ENCODE measurements at places on chromosomes 1 and 21.

- no peak for DNase-seq
These were observed 886.2 kb downstream of the LTN1 start for GRCh38 chr21:28106370-28106890.

DNA sequence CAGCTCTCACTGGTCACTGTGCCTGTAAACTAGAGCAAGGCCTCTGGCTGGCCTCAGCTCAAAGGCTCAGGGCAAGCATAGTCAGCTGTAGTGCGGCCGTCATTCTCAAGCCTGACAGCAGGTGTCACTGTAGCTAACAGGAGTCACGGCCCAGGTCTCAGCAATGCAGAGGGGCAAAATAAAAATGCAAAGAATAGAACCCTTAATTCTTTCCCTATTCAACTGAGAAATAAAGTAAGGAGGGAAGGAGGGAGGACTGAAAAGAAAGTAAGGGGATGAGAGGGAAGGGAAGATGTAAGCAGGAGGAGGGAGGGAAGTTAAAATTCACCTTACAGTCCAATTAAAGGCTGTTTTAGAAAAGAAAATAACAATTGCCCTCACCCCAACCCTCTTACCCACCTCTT lies 106.1 kb downstream of the KIAA0319L start:
- DNase-seq: peak; percentile 79

DNA sequence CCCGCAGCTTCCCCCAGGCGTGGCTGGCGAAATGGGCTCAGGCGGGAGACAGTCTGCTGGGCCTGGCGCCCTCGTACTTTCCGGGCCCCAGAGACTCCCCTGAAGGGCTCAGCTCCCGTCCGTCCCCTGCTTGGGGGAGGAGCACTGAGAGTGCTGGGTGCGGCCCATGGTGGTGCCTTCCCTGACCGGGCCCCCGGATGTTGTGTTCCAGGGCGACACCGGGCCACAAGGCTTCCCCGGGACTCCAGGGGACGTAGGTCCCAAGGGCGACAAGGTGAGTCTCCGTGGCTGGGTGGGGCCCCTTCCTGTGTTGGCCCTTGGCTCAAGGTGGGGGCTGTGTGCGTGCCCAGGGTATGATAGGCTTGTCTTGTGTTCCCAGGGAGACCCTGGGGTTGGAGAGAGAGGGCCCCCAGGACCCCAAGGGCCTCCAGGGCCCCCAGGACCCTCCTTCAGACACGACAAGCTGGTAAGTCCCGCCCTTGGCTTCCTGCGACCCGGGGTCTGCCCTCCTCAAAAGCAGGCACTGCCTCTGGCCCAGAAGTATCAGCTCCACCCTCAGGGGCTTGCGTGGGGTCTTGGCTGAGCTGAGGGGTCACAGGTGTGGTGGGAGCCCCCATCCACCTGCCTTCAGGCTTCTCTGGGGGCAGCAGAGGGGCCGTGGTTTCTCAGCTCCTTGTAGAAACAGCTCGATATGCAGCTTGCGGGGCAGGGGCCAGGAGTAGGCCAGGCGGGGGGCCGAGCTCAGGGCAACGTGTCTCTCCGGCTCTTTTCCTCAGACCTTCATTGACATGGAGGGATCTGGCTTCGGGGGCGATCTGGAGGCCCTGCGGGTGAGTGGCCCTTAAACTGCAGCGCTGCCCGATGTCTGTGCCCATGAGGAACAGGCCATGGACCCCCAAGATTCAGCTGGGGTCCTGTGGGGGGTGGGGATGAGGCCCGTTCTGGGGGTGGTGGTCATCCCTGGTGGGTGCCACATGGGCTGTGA lies 62.3 kb downstream of the SLC19A1 start:
- DNase-seq: no peak

- DNase-seq: no peak
These were observed 435.1 kb downstream of the PRDM2 start for GRCh38 chr1:14135070-14135469.

GRCh38 chr1:70265946-70266345 lies 44.8 kb downstream of the SRSF11 start:
- DNase-seq: no peak

- DNase-seq: no peak
These were observed 448 bp downstream of the AURKAIP1 start for GRCh38 chr1:1374589-1374928.

DNA sequence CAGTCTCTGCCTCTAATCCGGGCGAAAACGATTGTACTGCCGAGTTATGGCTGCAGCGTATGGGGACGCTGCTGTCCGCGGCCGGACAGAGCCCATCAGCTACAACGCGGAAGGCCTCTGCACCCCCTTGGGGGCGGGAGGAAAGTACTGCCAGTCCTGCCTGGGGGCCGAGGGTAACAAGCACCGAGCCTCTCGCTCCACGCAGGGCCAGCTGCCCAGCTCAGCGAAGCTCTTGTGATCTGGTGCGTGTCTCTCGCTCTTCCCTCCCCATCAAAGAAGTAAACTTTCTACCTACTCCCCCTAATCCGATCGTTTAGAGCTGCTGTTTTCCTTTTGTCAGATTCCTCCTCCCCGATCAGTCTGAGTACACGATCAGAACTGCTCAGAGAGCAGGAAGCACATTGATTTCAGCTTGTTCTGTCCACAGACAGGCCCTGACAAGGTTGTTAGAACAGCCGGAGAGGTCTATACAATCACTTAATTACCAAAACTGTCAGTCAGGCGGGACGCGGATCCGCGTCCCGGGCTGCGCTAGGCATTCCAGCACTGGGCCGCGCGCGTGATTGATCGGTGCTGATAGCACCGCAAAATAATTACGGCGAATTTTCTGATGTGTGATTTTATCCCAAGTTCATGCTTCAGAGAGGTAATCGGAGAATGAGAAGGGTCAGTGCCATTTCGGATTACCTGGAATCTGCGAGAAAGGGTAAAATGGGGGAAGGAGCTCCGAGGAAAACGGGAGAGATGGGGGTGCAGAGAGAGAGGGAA lies 8.7 kb upstream of the BARHL2 start:
- no peak for DNase-seq

- no peak for DNase-seq
These were observed 79.4 kb downstream of the MACF1 start for GRCh38 chr1:39283858-39284257.

DNA sequence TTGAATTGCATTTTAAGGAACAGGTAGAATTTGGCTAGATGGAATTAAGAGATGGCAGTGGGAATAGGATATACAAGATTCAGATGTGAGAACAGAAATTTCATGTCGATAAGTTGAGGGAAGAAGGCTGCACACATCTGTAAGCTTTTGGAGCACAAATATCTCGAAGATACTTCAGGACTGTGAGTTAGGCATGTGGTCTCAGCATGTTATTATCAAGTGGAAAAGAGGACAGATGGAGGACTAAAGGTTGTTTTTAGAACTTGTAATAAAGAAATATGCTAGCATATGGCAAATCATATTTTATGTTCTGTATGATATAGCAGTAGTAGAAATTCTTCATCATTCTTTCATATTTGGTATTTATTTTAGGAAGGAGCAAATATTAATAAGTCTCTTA lies 61.5 kb downstream of the KIF1B start:
- no peak for DNase-seq

DNA sequence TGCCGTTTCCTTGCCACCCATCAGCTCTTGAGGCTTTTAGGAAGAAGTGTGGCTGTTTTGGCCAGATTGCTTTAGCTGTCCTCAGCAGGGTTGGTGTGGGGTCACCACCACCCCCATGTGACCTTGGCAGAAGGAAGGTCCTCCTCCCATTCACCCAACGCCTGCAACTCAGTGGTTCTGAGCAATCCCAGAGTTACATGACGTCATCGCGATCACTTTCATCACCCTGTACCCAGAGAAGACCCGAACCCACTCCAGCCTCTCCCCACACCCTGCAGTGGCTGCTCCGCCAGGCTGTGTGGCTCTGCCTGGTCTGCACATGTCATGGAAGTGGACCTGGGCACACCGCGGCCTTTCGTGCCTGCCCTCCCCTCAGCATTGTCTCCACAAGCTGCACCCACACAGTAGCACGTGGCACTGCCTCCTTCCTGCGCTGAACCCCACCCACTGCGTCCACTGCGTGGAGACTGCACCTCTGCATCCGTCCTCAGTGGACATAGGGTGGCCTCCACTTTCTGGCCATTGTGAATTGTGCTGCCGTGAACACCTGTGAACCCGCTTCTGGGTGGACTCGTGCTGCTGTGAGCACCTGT lies 16.5 kb downstream of the FAAP20 start:
- no peak for DNase-seq

GRCh38 chr1:48851638-48852037 lies 74.9 kb upstream of the BEND5 start:
- no peak for DNase-seq

- no peak for DNase-seq
These were observed 18.8 kb downstream of the PPP1R12B start for GRCh38 chr1:202367271-202367670.

- DNase-seq: no peak
These were observed 13.7 kb downstream of the LRRC8B start for GRCh38 chr1:89538361-89538760.

GRCh38 chr21:36115138-36115730 lies 19.6 kb upstream of the CBR3 start:
- no peak for DNase-seq

- no peak for DNase-seq
These were observed 30.1 kb downstream of the SGIP1 start for GRCh38 chr1:66563941-66564630.

DNA sequence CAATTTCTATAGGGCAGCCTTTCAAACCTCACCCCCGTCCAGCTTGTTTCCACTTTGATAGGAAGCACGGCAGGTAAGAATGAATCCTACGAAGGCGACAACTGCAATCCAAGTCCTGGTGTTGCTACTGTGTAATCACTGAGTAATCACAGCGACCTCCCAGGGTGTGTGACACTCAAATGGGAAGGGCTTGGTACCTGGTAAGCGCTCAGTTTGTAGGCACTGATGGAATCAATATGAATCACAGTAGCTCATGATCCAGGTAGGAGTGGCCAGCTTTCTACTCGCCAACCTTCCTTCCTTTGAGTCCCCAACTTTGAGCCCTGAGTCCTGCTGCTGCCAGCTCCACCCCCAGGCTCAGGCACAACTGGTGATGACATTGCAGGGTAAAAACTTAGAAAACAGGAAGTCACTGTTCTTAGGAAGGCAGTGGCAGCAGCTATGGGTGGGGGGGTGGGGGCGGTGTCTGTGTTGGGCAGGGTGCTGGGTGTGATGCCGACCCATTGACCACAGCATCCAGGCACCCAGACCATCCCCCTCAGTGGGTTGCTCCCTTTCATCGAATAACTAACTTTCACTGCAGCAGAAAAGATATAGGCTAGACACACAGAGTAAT lies 70.7 kb downstream of the CD247 start:
- peak; percentile 66 for DNase-seq

GRCh38 chr1:25066256-25066655 lies 136.2 kb upstream of the RUNX3 start:
- no peak for DNase-seq

DNA sequence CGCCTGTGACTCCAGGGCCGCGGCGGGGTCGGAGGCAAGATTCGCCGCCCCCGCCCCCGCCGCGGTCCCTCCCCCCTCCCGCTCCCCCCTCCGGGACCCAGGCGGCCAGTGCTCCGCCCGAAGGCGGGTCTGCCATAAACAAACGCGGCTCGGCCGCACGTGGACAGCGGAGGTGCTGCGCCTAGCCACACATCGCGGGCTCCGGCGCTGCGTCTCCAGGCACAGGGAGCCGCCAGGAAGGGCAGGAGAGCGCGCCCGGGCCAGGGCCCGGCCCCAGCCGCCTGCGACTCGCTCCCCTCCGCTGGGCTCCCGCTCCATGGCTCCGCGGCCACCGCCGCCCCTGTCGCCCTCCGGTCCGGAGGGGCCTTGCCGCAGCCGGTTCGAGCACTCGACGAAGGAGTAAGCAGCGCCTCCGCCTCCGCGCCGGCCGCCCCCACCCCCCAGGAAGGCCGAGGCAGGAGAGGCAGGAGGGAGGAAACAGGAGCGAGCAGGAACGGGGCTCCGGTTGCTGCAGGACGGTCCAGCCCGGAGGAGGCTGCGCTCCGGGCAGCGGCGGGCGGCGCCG lies at the start of gene SIM2:
Gene SIM2, plus strand, starts transcription at position 135 of the 565 bp plus-strand sequence. CDS start 632 bp downstream, outside the sequence.
- no peak for DNase-seq

- no peak for DNase-seq
These were observed 8.2 kb downstream of the LPAR3 start for GRCh38 chr1:84884671-84885389.

DNA sequence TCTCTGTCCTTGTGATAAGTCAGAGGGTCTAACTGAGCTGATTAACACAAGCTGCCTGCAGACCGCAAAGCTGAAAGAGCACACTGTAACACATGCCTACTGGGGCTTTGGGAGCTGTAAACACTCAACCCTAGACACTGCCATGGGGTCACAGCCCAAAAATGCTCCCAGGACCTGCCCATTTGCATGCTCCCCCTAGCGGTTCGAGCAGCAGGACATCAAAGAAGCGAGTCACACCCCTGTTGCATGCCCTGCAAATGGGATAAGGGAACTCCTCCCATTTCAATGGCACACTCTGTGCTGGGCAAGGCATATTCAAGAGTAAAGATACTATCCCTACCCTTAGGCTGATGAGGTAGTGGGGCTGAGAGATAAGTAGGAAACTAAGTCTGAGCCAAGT lies 22.8 kb downstream of the LCE3E start:
- no peak for DNase-seq

GRCh38 chr21:44420416-44421205 lies 34.7 kb upstream of the LRRC3 start:
- no peak for DNase-seq

DNA sequence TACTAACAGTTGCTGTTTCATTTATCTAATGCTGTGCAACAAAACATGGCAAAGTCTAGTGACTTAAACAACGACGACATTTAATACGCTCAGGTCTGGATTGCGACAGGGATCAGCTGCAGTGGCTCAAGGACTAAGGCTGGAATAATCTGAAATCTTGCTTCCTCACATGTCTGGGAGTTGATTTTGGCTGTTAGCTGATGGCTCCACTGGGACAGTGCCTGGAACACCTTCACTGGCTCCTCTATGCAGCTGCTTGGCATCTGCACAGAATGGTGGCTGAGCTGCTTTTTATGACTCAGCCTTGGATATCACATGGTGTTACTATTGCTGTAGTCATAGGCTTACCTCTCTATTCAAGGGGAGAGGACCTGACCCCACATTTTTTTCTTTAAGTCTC lies 24.0 kb upstream of the BTG3 start:
- DNase-seq: no peak

- no peak for DNase-seq
These were observed 254.9 kb upstream of the CACYBP start for GRCh38 chr1:174744886-174745285.

DNA sequence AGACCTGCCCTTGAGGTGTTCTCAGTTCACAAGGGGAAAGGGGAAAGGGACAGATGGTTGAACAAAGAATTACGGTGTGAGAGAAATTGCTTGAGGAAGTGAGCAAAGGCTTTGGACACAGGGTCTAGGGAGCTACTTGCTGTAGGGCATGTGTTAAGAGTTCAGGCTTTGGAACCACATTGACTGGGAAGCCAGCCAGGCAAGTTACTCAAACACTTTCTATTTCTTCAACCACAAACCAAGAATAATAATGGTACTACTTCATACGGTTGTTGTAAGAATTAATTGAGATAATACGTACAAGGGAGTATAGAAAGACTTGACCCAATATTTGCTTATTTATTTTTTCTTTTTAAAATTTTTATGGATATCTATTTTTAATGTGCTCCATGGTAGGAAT lies 26.6 kb downstream of the AK4 start:
- DNase-seq: no peak

- DNase-seq: no peak
These were observed 43.9 kb downstream of the FH start for GRCh38 chr1:241475671-241476070.
